Uterine smooth muscle cell (primary cell): ENCODE measurements at places on chromosomes 3 and 15. TPM values are rescaled to one million over a fixed set of nuclear protein-coding genes. Genes with fewer than 3 reads are reported as not detected.

GOLGA8S gene
- under 0.01 and 0.12 TPM in 2 replicates for total RNA-seq

GOLGA6D gene
- total RNA-seq = 0.12 TPM in 1 of 2 replicates, not detected in the other

SCG3 gene
- total RNA-seq = not detected in 2 replicates

GRK7 gene
- under 0.01 TPM in 1 of 2 replicates, not detected in the other for total RNA-seq

ZNF80 gene
- not detected in 2 replicates for total RNA-seq

PRKAR2A gene
- total RNA-seq = 30.2 and 82.2 TPM in 2 replicates

SCAP gene
- 43.8 and 73.6 TPM in 2 replicates for total RNA-seq

WDR93 gene
- under 0.01 TPM in 2 replicates for total RNA-seq

GPR62 gene
- 0.12 TPM in 1 of 2 replicates, not detected in the other for total RNA-seq

SERINC4 gene
- total RNA-seq = 0.11 TPM in 1 of 2 replicates, not detected in the other

ATP2B2 gene
- total RNA-seq = not detected in 2 replicates
